ENCODE measurements at places on chromosomes 2 and 18.

DNA sequence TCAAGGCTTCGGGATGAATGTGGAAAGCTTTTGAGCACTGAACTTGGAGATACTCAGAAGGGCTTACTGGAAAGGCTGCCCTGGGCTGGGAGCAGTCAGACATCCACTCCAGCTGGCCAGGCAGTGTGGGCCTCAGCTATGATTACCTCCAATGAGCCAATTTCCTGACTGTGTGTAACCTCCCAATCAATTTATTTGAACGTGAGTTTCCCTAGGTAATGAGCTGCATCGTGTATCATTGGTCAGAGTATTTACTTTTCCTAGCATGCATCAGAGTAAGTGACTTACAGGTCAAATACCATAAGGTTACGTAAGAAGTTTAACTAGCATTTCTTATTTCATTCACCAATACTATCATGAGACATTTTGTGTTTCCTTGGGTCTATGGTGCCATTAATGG is 11.0 kb upstream of the CTAGE1 start:
- no peak for DNase-seq

DNA sequence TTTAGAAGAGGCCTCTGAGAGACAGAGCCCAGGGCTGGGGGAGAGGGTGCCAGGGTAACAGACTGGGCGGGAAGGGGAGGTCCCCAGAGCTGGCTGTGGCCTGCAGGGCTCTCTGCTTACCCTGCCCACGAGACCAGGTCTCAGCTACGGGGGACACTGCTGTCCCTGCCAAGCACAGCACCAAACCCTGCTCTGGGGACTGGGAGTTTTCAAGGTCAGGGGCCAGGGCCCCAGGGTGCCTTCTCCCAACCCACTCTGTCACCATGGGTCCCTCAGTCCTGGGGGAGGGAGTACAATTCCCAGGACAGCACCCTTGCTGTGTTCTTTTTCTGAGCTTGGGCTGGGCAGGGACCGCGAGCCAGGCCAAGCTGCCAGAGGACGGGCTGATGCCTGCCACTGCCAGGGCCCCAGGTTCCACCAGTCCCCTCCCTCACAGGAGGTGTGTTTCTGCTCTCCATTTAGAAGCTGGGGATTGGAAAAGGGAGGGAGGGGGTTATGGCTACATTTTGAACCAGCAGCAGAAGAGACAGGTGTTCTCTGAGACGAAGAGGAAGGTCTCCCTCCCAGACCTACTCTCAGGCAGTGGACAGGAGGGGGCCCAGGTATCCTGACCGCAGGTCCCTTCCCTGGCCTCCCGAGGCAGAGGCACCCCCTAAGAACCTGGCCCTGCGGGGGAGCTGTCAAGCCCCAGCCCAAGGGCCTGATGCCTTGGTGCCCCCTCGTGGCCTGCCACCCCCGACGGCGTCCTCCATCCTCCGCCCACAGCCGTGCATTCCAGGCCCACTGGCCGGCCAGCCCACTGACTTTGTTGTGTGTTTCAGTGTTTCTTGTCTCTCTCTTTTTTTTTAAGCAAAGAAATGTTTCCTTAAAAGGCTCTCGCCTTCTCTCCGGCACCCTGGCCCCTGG is 80.4 kb downstream of the TNS1 start:
- no peak for DNase-seq

DNA sequence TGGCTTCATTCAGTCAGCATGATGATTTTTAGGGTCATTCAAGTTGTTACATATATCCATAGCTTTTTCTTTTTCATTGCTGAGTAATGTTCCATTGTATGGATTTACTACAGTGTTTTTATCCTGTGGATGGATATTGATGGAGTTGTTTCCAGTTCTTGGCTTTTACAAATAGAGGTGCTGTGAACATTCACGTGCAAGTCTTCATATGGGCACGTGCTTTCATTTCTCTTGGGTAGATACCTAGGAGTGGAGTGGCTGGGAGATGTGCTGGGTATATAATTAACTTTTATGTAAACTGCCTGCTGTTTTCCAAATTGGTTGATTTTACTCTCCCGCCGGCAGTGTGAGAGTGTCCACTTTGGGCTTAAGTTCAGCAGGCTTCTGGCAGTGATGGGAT is 16.5 kb downstream of the AGAP1 start:
- no peak for DNase-seq

DNA sequence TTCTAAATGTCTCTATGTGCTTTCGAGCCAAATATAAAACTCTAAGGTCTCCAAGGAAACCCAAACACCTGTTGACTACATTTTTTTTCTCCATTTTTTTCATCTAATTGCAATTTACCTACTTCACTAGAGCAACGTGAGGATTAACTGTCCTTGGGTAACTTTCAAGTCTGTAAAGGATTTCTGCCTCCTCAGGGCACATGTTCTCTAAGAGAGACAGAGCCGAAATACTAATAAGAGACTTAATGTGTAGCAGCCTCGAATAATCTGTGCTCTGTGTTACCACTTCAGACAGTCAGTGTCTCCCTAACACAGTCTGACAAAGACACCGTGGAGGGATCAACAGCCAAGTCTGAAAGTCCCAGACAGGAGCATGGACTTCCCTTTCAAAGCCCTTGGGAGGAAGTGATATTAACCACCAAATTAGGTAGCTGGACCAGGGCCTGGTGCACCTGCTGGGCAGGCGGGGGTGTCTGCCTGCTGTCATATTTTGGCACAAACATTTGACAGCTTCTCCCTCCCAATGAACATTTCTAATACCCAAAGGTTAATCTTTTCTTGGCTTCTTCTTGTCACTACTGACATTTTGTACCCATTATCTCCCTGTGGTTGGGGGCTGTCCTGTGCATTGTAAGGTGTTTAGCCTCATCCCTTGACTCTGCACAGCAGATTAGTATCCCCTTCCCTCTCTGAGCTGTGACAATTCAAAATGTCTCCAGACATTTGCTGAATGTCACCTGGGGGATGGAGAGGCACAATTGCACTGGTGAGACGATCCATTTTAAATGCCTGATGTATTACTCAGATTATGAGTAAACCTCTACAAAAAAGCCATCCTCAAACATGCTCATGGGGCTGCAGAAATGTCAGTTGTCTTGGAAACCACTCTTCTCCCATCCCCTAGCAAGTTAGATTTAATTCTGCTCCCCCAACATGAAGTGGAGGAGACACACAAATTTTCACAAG is 45.7 kb upstream of the LYPD1 start:
- DNase-seq, result no peak

GRCh38 chr2:138010890-138011289 is 46.6 kb downstream of the HNMT start:
- DNase-seq, result no peak

DNA sequence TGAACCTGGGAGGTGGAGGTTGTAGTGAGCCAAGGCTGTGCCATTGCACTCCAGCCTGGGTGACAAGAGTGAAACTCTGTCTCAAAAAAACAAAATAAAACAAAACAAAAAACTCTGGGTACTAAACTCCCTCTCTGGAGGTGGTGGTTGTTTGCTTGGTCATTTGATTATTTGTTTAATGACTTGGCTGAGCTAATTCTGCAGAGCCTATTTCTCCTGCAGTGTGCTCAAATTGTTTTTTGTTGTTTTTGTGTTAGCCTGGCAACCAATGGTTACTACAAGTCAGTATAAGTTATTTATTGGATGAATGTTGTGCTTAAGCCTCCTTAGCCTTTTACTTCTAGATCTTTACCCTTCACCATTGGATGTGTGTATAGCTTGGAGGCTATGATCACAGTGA is 387.5 kb downstream of the ADCYAP1 start:
- DNase-seq, result no peak

DNA sequence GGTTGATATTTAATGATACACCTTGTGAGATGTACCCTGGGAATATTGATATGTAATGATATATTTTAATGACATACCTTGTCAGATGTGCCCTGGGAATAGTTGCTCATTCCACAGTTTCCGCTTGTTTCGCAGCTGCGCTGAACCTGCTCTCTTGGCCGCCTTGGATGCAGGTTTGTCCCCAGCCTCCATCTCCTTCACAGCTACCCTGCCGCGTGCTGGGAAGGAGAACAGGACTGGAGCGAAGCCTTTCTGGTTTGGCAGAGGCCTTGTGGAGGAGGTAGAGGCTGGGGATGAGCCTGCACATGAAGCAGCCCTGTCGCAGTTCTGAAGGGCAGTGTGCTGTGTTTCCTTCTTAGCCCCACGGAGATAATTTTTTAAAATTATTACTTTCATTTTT is 14.6 kb downstream of the ATG4B start:
- no peak for DNase-seq

DNA sequence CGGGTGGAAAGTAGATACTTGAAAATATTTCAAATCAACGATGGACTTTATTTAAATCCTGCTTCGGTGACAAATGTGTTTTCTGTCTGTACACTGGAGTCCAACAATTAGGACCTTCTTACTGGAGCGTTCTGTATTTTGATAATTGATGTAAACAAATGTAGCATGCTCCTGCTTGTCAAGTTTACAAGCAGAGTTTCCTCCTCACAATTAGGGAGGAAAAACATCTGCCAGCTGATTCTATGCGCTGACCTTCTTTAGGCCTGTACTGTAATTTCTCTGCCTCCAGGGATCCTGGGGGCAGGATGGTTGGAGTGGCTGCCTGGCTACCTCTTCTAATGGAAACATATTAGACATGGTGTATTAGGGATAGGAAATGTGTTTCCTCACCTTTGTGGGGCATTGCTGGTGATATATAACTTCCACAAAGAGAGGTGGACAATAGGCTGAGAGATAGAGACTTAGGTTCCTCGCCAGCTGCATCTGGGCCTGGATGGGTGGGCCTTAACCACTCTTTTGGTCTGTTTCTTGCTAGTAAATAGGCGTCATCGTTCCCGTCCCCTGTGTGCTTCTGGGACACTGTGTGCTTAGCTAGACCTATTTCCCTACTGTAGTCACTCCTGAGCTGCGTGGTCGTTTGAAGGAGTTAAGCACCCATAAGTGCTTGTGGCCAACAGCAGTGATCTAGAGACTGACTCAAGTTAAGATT is 19.3 kb downstream of the GATA6 start:
- no peak for DNase-seq

- no peak for DNase-seq
Measured at GRCh38 chr2:173544641-173545363, 190.1 kb downstream of the CDCA7 start.

- DNase-seq, result no peak
Measured at GRCh38 chr2:154240921-154241379, 369.2 kb downstream of the GALNT13 start.

Measured in activated CD4-positive, CD25-positive, alpha-beta regulatory T cell treated with anti-CD3 and anti-CD28 coated beads, Interleukin-2, amount 50 U/mL, for 72 hours (primary cell).